Left renal pelvis (tissue), 4 donors: ENCODE measurements at places on chromosomes 13 and 19.

DNA sequence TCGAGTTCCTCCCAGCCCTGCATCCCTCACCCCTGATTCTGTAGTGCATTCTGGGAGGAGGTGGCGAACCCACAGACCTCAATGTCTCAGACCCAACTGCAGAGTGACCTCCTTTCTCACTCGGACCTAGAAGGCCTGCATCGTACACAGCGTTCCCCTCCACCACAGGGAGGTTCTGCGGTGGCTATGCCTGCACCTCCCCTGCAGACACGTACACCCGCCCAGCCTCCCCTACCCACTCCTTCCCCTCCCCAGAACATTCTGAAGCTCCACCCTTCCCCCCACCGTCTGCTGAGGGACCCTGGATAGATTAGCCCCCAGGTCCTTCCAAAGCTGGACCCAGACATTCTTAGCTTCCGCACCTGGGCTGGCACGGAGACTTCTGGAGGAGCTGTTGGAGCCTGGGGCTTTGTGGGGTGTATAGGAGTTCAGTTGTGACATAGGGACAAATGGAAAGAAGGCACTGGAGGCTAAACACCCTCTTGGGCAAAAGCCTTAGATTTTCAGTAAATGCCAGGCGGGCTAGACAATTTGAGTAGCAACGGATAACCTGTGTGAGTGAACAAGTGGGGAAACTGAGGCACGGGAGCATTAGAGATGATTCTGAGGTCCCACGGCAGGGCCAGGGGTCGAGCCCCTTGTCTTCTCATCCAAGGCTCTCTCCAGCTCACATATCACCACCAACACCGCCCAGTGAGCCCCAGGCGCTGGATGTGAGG lies 420 bp upstream of the FSD1 start:
- DNase-seq, result no peak

DNA sequence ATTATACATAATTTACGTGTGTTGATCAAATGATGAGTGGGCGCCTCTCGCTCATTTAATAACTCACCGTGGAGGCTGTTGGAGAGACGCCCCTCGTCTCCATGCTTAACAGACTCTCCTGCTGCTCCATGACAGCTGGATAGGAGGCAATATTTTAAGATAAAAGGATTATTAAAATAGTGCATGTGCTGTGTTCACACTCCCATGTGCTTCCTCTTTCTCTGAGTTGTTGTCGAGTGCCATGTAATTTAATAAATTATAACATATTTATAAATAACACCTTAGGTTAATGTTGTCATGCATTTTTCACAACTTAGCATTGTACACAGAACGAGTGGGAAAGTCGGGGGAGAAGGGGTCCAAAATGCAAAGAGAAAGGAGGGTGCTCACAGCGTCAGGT lies 161.4 kb upstream of the TSHZ3 start:
- DNase-seq, result no peak

DNA sequence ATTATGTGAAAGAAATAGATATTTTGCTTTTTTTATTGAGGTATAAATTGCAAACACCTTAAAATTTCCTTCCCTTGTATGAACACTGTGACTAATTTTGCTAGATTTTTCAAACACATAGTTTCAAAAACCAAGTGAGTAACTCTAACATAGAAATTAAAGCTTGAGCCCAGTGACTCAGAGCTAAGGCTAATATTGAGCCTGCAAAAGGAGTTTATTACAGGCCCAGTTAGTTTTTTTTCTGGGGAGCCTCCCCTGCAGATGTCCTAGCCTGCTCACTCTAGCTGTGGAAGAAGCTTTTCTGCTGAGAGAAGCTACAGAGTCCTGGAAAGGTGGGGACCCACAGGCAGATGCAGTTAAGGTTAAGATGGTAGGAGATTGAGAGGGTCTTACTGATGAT lies 3.4 kb downstream of the ZNF430 start:
- no peak for DNase-seq

DNA sequence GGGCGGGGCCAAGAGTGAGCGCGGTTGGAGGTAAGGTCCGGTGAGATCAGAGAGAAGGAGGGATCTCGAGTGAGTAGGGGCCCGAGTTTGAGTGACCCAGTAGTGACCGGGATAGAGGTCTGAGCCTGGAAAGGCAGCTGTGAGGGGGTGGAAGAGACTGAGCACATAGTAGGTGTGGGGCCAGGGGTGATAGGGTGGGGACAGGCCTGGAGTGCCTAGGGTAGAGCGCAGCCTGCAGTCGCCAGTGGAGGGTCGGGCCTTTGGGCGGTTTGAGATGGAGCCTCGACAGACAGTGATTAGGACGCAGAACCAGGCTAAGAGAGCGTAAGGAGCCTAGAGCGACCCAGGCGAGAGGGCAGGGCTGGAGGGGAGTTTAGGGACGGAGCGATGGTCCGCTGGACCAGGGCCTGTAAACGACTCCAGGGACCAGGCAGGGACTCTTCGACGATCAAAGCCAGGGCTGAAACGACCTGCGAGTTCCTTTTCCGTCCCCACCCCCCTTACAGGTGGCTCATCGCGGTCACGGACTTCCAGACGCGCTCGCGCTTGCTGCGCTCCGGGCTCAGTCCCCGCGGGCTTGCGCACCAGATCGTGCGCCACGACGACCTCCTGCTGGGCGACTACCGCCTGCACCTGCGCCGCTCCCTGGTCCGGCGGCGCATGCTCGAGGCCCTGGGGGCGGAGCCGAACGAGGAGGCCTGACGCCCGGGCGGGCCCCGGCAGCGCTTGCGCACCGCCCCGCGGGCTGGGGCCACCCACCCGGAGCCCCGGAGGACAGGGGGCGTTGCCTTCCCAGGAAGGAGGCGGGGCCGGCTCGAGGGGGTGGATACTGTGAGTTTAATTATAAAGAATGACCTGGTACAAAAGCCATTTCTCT lies 9.4 kb downstream of the C19orf81 start:
- peak; percentile 76 for DNase-seq

DNA sequence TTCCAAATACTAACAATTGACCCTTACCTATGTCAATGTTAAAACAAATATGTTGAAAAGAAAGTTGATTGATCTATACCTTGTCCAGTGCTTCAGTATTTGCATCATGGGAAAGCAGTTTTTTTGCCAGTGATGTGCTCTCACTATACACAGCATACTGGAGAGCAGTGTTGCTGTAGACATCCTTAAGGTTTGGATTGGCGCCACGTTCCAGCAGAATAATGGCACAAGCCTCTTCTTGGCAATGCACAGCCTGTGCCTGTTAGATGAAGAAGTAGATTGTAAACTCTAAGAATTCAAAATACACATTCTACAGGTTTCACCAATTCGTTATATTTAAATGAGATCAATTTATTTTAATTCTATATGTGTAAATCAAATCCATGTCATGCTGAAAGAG lies 43.9 kb upstream of the C1QTNF9B start:
- DNase-seq, result no peak
